ENCODE measurements at places on chromosomes 7 and 10. TPM values are rescaled to one million over a fixed set of nuclear protein-coding genes. Genes with fewer than 3 reads are reported as not detected.
A peak's percentile ranks its signal among the peaks of the same experiment; 100 is the strongest.

DNA sequence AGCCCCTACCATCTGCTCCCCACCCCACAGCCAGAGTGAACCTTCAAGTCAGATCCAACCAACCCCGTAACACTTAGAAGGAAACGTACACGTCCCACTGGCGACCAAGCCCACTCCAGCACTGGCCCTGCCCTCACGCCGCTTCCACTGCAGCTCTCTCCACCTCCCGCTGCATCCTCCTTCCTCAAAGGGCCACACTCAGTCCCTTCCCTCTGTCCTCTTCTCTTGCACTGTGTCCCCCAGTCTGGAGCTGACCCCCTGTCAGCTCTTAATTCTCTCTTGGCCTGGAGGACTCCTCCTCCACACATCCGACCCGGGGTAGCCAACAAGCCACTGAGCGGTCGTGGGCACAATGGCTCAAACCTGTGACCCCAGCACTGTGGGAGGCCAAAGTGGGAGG, 85.8 kb downstream of the PROSER2 start:
- DNase-seq: no peak

DNA sequence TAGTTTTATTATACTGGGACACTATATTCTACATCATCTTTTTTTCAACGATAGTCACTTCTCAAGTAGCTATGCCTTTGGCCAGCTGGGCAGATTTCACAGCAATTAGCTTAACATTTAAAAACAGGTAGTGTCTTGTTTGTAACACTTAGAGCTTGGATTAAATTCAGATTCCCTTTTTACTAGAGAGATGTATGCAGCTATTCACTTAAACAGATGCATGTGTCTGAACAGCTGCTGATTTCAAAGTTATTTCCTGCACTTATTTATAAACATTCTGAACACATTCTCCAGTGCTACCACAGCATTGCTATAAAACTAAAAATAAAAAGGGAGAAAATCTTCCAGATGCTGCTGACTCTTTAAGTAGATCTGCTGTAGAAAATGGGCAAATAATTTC, 637.2 kb downstream of the POM121L12 start:
- no peak for DNase-seq

DNA sequence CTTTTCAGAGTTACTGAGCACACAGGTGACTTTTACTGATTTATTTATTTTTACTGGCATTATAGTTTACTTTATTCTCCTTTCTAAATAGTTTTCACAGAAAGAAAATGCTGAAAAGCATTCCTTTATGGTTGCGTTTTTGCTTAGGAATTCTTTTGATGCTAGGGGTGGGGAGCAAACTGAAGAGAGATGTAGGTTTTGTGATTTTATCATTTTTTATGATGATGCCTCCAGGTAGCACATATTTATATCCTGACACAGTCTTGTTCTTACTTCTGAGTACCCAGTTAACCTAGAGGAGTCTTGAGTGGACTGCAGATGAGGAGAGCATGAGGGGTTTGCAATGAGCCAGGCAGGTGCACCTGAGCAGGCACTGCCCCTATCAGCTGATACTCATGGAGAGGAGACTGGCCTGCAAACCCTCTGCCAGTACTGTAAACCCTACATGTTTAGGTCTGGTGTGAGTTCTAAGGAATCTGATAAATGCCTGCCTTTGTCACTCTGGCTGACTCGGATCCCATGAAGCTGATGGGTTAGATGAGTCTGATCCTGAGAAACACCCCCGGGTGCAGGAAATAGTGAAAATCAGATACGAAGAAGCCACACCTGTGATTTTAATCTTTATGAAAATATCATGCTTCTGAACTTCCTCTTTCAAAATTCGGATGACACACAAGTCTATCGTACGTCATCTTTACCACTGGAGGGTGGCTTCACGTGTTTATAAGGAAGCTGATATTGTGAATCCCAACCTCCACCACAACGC, 302.9 kb downstream of the WDR37 start:
- no peak for DNase-seq

- no peak for DNase-seq
Measured at GRCh38 chr10:64116707-64117106, 595.5 kb downstream of the REEP3 start.

DNA sequence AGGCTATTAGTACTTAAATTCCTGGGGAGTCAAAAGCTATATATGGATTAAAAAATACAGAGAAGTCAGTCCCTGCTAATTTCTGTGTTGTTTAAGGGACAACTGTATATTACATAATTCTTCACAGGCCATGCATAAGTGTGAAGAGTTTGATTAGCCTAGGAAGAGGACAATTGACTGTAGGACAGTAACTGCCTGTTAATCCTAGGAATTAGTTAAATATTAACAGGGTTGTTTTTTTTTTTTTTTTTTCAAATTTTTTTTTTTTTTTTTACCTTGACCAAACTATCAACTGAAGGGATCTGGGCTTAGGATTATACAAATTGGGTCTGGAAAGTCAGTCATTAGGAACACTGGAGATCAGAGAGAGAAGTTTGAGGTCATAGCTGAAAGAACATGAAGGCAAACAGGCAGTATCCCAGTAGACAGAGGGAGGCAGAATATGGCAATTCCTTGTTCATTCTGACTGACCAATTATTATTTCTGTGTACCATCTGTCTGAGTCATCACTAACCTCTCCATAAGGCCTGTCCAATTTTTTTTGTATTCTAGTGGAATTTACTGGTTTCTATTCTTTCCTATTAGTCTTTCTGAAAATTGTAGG, 1139.2 kb downstream of the SORCS1 start:
- DNase-seq: no peak

- no peak for DNase-seq
Measured at GRCh38 chr7:141752634-141753033, 11.3 kb upstream of the TAS2R3 start.

GRCh38 chr7:18644981-18645380, 149.4 kb downstream of the HDAC9 start:
- no peak for DNase-seq

DNA sequence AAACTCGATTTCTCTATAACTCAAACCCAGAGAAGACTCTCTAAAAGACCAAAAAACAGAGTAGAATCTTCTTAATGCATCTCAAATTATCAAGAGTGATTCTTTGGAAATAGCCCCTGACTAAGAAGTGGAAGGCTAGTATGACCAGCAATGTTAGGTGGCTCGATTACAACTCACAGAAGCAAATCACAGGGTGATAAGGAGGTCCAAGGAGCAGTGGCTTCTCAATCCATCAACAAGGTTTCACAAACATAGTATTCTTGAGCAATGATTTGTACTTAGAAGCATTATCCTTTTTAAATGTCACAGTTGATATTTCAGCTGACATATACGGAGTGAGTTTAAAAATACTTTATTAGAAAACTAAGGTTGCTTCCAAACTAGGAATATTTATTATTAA, 127.7 kb downstream of the CNOT4 start:
- no peak for DNase-seq

DNA sequence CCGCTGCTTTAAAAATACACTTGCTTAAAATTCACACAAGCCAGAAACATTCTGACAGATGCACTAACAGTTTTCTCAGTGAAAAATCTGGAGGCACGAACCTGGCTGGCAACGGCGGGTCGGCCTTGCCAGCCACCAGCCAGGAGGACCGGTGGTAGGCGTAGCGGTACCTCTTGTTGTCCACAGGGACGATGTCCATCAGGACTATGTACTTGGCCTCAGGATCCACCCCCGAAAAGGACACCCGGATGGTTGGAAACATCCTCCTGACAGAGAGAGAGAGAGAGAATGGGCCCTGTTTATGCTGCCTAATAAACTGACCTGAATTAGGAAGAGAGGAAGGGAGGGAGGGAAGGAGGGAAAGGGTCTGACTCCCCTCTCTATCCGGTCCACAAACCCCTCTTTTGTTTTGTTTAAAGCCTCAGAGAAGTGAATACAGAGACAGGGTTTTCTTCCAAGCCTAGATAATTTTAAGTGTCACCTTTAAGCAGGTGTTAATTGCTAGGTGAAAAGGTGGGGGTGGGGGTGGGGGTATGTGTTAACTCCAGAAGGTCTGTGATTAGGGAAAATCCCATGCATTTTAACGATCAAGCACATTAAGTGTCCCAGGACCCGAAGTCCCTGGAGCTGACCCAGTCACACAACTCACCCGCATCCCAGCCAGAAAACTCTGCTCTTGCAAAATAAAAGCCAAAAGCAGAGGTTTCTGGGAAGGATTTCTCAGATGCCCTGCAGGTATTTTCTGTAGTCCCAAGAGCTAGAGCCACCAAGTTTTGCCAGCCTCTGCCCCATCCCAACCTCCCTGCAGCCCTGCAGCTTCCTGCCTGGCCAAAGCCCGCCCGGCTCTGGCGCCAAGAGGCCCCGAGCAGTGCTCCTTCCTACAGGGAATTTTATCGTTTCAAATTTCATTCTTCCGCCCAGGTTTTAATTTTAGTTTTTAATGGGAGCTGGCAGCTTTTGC, 5.0 kb downstream of the TBX20 start:
- DNase-seq: peak; percentile 31

DNA sequence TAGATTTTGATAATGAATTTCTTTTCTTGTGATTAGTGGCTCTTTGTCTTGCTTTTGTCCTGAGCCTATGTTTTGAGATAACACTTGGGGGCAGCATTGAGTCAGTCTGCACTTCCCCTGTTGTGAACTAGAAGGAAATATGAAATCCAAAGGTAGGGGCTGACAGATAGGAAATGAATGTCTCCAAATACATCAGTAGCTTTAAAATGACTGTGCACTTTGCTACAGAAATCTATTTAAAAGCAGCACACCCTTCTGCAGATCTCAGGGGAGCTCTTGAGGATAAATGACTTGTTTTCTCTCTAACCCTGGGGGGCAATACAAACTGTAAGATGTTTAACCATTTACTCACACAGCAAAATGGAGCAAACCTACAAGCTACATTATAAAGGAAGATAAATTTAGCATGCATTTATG, 176.0 kb upstream of the MYO3A start:
- DNase-seq: peak; percentile 1

- no peak for DNase-seq
Measured at GRCh38 chr10:52853704-52854103, 81.1 kb upstream of the MBL2 start.

GRCh38 chr7:44755698-44756627, 7.3 kb downstream of the ZMIZ2 start:
- no peak for DNase-seq

DNA sequence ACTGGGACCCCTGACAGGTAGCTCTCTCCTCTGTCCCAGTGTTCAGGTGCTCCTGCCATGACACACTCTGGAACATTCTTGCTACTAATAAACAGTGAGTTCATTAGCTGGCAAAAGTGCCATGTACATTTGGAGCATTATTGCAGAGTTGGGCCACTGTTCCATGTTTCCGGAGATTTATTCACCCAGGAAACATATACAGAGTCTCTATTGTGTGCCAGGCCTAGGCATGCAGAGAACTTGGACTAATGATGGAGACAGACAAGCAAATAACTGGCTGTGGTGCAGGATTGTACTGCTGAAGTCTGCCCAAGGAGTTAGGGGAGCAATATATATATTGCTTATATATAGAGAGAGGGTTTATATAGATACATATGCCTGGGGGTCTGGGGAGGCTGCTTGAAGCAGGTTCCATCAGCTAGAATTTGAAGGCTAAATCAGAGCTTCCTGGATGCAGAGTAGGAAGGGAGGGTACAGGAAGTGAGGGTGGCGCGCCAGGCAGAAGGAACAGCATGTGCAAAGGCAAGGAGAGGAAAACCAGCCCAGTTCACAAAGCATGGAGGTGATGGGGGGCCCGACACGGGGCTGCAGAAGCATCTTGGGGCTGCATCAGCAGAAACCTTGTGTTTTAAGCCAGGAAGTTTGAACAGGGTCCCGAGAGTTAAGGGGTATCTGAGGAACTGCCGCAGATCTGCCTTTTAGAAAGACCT, 22.7 kb upstream of the EEPD1 start:
- no peak for DNase-seq

- DNase-seq: no peak
Measured at GRCh38 chr7:5477723-5478531, 54.3 kb upstream of the TNRC18 start.

- DNase-seq: no peak
Measured at GRCh38 chr10:34206078-34206934, 608.8 kb downstream of the PARD3 start.

GRCh38 chr10:100913470-100913865, 705 bp downstream of the SLF2 start:
- DNase-seq: no peak

OGDHL gene
- not detected for total RNA-seq

ARMS2 gene
- not detected for total RNA-seq

LRMDA gene
- total RNA-seq: not detected

VWDE gene
- 28.8 TPM for total RNA-seq

Data from PC-9 (cell line).